Activated CD4-positive, alpha-beta T cell treated with anti-CD3 and anti-CD28 coated beads for 24 hours (primary cell): ENCODE measurements at places on chromosomes 2 and 18.

DNA sequence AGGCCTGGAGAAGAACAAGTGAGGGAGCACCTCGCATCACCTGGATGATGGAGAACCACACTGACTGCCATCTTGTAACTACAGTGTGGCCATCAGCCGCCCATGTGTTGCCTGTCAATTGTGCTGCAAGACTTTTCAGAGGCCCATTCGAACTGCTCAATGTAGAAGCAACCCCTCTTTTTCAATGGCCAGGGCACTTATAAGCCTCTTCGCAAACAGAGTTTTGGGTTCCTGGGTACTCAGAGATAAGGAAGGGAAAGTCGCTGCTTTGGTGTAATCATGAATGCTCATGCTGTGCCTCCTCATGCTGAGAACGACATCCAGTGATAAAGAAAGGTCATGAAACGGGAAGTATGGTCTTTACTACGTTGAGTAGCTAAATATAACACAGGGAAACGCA, 143.9 kb upstream of the SLC39A10 start:
- DNase-seq: no peak

GRCh38 chr2:217466805-217467204, 536.0 kb downstream of the TNS1 start:
- DNase-seq: no peak

DNA sequence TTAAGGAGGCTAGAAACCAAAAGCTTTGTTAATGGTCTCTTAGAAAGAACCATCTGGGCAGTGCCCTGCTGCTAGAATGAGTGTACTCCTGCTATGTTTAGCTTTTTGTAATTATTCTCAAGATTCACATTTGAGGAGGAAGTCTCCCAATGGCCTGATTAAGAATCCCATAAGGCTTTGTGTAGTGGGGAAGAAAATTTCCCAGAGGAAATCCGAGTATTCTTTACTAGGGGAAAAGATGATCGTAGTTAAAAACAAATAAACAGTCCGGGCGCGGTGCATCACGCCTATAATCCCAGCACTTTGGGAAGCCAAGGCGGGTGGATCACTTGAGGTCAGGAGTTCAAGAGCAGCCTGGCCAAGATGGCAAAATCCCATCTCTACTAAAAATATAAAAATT, 117.9 kb downstream of the PTRHD1 start:
- no peak for DNase-seq

DNA sequence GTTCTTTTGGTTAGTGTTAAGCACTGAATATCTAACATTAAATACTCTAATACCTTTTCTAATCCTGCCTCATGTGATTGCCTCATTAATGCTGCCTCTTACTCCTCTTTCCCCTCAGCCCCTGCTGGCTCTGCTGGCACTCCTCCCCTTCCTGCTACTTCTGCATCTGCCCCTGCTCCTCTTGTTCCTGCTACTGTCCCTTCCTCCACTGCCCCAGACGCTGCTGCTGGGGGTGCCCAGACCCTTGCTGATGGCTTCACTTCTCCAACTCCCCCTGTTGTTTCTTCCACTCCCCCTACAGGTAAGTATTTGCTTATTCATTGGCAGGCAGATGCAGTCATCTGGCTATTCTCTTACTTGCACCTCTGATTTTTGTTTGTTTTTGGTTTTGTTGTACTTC, 68.5 kb downstream of the ABI2 start:
- DNase-seq: no peak

- no peak for DNase-seq
Measured at GRCh38 chr2:239201531-239201876, 199.3 kb downstream of the HDAC4 start.

- no peak for DNase-seq
Measured at GRCh38 chr2:241506793-241507429, 1.5 kb downstream of the STK25 start.

DNA sequence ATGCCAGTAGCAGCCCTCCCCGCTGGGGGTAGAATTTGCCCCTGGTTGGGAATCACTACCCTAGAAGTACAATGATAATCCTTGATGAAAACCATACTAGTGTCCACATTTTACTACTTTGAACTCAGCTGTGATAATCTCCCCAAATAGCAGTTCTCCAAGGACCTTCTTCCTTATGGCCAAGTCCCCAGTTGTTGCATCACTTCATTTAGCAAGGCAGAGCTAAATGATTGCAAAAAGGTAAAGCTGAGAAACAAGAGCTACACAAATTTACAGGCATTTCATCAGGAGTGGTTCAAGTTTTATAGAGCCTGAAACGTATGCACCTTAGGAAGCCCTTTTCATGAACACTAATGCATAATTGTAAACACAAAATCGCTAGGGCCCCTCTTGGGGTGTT, 44.9 kb upstream of the REL start:
- DNase-seq: no peak

GRCh38 chr2:67645280-67646138, 248.4 kb downstream of the ETAA1 start:
- DNase-seq: no peak

GRCh38 chr18:51430538-51430937, 233.1 kb upstream of the MEX3C start:
- no peak for DNase-seq

- DNase-seq: no peak
Measured at GRCh38 chr2:144712550-144712940, 192.6 kb upstream of the ZEB2 start.

- no peak for DNase-seq
Measured at GRCh38 chr2:200461846-200462710, 47.8 kb downstream of the KCTD18 start.

DNA sequence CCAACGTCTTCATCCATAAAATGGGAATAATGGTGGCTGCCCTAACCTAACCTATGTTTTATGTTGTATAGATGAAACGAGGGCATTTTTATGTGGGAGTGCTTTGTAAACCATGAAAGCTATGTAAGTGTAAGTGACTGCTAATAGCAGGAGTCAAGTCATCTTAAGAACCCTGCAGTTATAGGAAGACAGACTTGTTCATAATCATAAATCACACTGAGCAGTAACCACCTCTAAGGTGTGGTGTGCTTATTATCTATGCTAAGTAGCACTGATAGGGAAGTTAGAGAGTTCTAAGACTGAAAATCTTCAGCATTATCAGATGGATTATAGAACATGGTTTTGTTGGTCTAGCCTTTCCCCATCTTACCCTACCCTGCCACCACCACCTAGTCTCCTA, 24.2 kb upstream of the NRP2 start:
- no peak for DNase-seq

DNA sequence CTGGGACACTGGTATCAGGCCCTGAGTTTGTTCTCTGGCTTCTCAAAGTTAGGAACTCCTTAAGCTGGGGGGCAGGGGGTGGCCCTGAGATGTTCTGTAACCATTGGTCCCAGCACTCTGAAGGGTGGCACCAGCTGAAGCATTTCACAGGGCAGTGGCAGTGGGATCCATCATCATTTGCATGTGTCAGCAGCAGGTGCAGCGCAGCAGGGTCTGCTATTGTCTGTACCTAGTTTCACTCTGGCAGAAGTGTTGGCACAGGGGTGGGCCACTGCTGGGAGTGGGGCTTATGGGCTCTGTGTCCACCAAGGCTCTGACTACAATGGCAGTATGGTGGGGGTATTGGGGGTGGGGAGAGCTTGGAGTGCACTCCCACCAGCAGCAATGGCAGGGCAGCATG, 460.4 kb upstream of the ZNF804A start:
- no peak for DNase-seq

DNA sequence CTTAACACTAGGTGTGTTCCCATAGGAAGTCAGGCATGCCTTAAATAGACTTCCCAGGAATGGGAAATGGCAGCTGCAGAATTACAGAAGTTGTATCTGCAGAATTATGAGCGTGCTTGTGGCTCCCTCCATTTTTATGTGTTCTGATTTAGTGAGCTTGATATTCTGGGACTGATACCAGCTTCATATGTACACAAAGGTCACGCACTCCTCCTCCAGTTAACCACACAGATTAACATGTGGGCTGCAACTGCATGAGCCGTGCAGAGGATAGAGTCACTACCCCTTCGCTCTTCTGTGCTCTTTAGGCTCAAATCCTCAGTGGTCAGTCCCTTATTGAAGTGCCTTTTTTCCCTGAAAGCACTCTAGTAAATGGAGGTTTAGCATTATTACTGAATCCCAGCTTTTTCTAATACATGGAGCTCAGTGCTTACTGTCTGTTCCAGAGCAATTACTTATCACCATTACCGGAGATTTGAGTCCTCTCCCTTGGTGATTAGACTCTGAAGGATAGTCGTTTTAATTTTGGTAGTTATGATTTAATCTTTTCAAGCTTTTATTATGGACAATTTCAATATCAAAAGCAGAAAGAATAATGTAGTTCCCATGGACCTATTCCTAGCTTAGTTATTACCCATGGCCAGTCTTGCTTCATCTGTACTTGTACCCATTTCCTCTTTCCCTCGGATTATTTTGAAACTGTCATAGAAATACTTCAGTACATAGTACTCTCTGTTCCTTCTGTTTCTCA, 238.3 kb downstream of the PRKCE start:
- DNase-seq: no peak

GRCh38 chr2:42321452-42322064, 39.5 kb downstream of the COX7A2L start:
- DNase-seq: no peak
